ENCODE measurements at places on chromosomes 5 and 9.
A peak's percentile ranks its signal among the peaks of the same experiment; 100 is the strongest.

- no peak for DNase-seq
Observed at GRCh38 chr5:146018514-146019375, 82.4 kb downstream of the SH3RF2 start.

DNA sequence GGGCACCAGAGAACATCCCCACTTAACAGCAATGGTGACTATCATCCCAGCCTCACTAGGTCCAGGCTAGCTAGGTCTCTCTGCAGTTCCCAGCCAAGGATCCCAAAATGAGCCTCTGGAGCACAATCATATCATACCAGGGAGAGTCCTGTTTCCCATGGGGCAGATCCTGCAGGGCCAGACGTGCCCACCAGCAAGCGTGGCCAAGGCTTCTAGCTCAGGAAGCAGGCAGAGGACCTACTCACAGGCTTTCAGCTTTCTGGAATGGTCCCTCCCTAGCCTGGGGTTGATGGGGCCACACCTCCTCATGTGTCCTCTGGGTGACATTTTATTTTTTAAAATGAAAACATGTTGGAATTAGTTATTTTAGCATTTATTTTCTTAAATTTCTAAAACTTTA, 45.7 kb upstream of the PITX1 start:
- no peak for DNase-seq

DNA sequence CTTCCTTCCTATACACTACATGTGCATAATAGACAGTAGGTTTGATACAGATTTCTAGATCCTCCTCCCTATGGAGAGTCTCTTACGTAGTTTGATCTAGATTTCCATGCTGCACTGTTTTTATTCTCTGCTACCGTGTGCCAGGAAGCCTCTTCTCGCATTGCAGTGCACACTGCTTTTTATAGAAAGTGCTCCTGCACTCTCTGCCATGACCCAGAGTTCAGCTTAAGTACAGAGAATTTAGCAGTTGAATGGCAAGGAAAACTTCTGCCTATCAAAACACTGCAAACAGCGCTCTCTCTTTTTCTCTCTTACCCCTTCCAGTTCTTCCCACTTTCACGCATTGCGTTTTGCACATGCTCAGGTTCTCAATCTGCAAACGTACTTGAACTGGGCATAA, 187.4 kb downstream of the ARHGAP26 start:
- no peak for DNase-seq

DNA sequence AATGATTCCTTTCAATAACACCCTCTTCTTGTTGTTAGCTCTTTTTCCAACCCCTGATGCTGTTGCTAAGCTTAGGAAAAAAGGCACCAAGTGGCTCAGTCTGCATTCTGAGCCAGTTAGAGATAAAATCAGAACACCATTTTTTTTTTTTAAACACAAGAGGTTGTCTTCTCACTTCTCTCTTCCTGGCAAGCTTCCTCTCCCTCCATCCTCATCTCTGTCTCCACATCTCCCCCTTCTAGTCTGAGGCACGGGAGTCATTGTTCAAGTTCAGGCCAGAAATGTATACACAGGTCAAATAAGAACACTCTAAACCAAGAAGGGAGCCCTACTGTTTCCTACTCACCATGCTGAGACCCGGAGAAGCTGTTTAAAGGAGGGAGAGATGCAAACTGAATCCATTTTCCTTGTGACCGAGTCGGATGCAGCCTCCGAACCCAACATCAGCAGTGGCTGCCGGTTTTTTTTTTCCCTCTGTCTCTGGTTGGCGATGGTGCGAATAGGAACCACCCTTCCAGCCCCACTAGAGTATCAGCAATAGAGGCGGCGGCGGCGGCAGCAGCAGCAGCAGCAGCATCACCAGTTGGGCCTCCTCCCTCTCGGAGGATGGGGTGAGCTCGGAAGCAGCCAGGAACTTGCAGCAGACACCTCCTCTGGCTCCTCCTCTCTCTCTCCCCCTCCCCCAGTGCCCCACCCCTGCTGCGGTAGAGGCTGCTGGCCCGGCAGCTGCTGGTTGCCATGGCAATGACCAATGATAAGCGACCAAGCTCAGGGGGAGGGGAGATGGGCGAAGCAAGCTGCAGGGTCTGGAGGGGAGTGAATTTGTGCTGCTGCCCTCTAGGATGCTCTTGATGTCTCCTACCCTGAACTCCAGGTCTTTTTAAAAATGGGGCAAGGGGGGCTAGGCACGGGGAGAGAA, at the start of gene JAKMIP2:
JAKMIP2 (minus strand) TSS at position 619 of the 919 bp plus-strand sequence. CDS start 110,922 bp downstream, outside the sequence.
- DNase-seq: peak; percentile 74

- no peak for DNase-seq
Observed at GRCh38 chr9:84412654-84413053, 72.1 kb upstream of the SLC28A3 start.

GRCh38 chr5:179191506-179192184, 131.5 kb downstream of the ZNF354C start:
- no peak for DNase-seq

- peak; percentile 53 for DNase-seq
Observed at GRCh38 chr5:43042626-43043399, 2.7 kb upstream of the ANXA2R start.

GRCh38 chr5:62182802-62183201, 123.2 kb upstream of the KIF2A start:
- DNase-seq: no peak

DNA sequence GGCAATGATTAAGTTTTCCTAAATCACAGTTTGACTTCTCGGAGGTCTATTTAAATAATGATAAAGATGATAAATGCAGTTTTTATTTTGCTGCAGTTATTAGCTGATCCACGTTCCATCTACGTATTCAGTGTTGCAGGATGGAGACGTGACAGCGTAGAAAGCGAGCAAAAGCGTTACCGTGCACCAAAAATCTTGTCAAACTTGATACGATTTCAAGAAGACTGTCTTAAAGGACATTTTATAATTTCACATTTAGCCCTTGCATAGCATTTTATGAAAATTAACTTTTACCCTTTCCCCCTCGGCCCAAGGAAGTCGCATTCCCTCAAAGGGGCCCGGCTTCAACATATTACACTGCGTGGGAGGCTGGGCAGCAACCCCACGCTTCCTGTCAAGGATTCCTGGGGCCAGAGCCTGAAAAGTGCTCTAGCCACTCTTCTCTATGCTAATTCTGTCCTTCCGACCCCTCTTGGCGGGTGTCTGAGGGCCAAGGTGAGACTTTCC, 7.1 kb upstream of the PURA start:
- no peak for DNase-seq

GRCh38 chr5:54135042-54135441, 175.3 kb downstream of the ARL15 start:
- no peak for DNase-seq

GRCh38 chr5:99369797-99370593, 441.2 kb upstream of the CHD1 start:
- no peak for DNase-seq

DNA sequence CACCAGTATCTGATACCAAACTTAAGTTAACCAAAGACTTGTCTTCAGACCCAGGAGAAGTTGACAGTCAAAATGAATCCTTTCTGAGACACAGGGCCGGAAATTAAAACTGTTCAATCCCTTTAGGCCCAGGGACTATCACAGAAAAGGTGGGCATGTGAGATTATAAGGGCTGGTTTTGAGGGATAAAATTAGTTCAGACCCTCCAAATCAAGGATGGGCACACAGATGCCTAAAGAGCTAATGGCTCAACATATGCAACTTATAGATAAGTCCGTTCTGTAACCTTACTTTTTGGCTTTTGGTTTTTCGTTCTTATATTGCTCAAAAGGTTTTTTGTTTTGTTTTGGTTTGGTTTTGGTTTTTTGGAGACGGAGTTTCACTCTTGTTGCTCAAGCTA, 129.6 kb upstream of the ABCA1 start:
- no peak for DNase-seq

DNA sequence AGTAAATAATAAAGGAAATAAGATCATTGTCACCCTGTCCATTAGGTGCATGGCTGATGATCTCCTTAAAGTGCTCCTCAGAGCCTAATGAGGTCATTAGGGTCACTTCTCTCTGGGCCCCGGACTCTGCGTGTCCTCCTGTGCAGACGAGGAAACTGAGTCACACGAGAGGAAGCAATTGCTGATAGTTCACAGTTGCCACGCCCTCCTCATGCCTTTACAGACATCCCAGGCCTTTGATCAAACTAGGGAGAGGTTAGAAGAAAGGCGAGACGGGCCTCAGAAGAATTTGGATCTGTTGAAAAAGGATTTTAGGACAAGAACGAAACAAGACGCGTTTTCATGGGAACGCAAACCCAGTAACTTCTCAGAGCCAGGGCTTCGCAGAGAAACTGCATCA, 32.0 kb upstream of the MSX2 start:
- DNase-seq: no peak

DNA sequence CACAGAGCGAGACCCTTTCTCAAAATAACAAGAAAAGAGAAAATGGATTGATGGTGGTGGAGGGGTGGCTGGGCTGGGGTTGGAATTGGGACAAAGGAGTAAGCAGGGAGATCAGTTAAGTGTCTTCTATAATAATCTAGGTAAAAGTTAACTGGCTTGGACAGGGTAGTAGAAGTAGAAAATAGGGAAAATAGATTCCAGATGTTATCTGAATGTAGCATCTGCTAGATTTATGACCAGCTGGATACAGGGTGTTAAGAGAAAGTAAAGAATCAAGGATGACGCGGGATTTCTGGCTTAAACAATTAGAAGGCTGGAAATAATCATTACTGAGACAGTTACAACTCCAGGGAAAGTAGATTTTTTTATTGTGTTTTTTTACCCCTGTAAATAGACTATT, 13.0 kb downstream of the PPP6C start:
- DNase-seq: no peak

- DNase-seq: no peak
Observed at GRCh38 chr5:173857234-173857633, 30.9 kb upstream of the CPEB4 start.

DNA sequence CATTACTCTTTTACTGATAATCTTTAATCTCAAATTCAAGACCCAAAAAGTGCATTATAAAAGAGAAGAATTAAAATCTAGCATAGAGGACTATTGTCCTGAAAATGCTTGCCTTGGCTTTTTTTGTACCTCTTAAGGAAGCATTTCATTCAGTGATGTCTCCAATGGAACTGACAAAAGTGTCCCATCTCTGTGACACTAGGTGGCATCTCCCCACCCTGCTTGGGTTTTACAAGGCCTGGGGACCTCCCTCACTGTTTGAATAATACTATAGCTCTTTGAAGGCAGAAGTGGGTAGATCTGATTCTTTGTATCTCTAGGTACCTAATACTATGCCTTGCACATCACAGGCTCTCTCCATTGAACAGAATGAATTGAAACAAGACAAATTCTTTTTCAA, 180.6 kb downstream of the EPB41L4A start:
- DNase-seq: no peak

DNA sequence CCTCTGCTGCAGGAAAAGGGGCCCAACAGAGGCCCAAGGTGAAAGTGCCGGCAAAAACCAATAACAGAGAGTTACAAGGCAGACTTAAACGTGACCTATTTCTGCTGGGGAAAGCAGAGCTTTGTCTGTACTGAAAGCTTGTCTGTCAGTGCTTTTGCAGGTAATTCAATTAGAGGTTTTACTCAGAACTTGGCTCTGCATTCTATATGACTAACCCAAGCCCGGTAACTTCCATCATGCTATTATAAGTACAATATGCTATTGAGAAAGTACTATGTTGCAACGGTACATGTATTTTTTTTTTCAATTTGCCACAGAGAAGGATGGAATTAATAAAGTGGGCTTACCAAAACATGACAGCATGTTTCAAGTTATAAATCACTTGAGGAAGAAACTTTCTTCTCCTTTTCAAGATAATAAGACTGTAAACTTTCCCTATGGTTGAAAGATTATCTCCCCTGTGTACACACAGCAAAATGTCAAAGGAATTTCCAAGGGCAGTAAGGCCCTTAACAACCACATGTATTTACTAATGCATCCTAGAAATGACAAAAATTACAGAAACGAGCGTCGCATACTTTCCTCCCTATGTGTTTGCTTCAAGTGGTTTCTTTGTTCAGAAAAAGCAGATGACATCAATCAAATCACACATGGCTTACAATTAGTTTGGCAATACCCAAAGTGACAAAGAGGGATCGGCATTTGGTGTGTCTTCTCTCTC, 282.4 kb downstream of the EFNA5 start:
- DNase-seq: no peak

- DNase-seq: no peak
Observed at GRCh38 chr5:172389578-172390112, 64.7 kb downstream of the SH3PXD2B start.

- no peak for DNase-seq
Observed at GRCh38 chr5:23419115-23419514, 88.3 kb upstream of the PRDM9 start.

DNA sequence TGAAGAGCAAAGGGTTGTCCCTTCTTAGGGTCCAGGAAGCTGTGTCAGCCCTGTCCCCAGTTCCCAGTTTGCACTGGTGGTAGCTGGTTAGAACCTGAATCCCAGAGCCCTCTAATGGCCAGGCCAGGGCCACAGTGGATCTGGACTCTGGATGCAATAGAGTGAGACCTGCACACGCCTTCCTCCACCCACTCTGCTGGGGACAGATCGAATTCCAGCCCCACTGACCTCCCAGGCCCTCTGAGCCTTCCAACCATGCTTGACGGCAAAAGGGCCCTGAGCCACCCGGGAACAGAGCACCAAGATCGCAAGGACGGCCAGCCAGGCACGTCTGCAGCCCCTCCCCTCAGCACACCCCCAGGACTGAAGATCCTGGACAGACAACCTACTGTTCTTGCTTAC, 23.7 kb downstream of the NAIF1 start:
- no peak for DNase-seq

DNA sequence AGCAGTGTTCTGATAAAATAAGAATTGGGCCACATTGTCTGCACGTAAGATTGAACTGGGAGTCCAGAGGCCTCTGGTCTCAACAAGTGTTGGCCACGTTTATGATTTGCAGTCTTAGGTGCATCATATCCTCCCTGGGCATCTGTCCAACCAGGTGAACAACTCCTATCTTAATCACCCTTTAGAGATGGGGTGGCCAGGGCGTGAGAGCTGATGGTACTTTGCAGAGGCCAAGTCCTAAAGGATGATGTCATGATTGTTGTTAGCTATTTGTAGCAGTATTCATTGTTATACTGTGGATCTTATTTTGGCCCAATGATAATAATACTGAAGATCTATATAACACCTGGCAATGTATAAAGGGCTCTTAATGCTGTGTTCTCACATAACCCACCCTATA, 73.2 kb upstream of the RARS1 start:
- no peak for DNase-seq

DNA sequence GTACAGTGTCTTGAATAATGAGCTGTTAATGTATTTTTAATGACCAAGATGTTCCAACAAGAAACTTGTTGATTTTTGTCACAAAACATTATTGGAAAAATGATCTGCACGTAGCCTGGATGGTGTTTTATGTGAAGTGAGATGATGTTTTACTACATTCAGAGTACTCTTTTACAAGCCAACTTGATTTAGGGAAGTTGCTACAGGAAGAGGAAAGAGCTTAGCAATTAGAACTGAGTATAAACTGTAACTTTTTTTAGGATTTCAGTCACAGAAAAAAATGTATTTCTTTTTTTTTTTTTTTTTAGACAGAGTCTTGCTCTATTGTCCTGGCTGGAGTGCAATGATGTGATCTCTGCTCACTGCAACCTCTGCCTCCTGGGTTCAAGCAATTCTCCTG, 113.6 kb upstream of the ADRA1B start:
- DNase-seq: no peak

- no peak for DNase-seq
Observed at GRCh38 chr5:178866946-178867345, 7.2 kb downstream of the ZNF354B start.

GRCh38 chr5:115329475-115329874, 33.0 kb upstream of the CCDC112 start:
- no peak for DNase-seq
